ENCODE measurements at places on chromosomes 2 and 18.

- no peak for DNase-seq
These were observed 55.5 kb upstream of the EML6 start for GRCh38 chr2:54667726-54668650.

DNA sequence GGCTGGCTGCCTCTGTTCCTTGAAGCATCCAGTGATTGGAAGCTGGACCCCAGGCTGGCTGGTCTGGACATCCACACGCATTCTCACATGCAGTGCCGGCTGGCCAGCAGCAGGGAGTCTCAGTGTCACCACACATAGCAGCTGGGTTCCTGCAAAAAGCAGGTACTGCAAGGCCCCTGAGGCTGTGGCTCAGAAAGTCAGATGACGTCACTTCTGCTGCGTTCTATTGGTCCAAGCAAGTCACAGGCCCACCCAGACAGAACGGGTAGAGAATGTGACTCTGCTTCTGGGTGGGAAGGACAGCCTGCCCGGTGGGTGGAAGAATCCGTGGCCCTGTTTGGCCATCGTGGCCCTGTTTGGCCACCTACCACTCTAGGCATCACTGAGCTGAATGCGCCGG lies 51.3 kb upstream of the SPP2 start:
- no peak for DNase-seq

DNA sequence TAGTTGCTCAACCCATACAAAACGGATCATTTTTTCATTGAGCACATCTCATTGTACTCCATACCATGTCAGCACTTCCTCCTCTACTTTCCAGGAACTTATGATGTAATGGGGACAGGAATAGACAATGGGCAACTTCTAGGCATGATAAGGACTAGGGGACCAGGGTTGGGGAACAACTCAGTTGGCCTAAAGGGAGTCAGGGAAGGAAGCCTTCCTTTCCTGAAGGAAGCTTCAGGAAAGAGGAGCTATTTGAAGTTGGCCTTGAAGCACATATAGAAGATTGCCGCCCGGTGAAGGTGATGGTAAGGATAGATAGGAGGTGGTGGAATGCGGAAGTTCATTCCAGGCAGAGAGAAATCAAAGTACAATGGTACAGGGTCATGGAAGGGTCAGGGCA lies 283.9 kb downstream of the SLC8A1 start:
- no peak for DNase-seq

GRCh38 chr18:48835119-48835518 lies 115.6 kb downstream of the SMAD7 start:
- DNase-seq, result no peak

GRCh38 chr2:234797566-234798250 lies 154.1 kb upstream of the SH3BP4 start:
- DNase-seq, result no peak

DNA sequence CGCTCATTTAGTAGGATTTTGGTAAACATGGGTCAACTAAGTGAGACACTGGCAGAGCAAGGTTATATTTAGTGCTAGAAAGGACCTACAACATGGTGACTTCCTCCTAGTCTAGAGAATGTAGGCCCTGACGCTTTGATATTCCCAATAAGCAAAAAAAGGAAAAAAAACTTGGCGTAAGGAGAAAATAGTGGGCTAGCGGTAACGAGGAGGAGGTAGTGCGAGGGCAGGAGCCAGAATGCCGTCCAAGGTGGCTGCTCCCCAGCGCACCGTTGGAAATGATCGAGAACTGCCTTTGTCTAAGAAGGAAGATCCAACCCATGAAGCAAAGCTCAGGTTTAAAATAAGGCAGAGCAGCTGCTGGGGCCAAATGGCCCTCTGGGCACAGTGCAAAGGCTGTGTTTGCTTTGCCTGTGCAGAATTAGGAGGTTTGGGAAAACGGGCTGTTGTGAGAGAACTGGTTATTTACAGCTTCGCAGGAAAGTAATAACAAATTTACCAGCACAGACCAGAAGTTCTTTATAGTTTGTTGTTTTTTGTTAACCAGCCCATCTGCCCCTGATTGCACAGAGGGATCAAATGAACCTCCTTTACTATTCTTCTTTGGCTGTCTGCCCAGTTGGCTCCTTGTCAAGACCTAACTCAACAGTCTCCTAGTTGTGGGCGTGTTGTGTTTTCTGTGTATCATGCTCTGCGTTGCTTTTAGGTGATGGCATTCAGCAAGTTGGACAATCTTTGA lies 86.6 kb downstream of the ITGB1BP1 start:
- peak; percentile 92 for DNase-seq

DNA sequence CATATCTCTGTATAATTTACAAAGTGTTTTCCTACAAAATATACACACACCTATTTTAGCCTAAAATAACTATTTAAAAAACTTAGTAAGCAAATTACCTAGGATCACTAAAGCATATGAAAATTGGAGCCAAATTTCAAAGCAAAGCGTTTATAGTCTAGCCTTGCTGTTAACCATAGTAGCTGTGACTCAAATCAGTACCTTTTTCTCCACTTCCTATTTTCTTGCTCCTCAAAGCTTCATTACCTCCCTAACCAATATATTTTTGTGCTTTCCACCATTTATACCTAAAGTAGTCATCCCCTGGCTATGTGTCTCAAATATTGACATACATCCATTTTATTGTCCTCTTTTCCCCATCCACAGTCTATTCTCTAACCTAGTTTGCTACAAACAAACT lies 73.1 kb downstream of the ERBB4 start:
- no peak for DNase-seq

DNA sequence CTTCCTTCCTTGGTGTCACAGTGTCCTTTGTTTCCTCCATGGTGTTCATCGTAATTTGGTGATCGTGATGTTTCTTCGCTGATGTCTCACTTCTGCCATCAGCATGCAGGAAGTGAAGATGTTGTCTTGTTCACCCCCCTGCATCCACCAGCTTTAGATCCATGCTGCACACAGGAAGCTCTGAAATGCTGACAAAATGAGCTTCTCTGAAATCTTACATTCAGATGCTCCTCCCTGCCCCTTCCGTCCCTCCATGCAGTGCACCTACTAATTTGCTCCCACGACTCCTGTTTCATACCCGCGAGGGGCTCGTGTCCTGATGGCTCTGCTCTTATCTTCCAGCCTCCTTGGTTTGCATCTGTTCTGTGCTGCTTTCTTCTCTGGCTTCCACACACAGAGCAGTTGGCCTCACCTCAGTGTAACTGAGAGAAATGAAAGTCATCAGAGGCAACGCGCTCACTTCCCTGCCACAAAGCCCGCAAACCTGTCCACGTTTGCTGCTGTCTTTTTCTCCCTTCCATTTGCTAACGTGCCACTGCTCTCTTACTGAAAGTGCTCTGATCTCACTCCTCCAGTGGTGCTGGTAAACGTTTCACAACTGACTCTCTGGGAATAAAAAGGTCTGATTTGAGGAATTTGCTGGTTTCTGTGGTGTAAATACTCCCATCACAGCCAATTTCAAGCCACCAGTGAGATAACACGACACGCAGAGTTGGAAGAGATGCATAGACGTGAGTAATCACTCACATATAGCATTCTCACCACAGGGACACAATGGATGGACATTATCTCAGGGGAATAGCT lies 41.0 kb upstream of the MGAT4A start:
- no peak for DNase-seq

DNA sequence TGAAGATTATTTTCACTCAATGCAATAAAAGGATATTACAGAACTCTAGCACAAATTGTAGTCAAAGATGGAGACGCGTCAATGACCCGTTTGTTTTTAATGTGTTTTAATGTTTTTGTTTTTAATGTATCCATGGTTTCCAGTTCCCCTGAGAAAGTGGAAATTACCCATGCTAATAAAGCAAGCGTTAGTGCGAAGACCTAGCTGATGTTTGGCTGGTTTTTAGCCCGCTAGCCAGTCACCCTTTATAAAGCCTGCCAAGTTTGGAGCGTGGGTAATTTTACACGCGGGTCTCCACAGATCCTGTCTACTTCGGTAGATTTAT lies 430 bp upstream of the CHMP1B start:
- no peak for DNase-seq

DNA sequence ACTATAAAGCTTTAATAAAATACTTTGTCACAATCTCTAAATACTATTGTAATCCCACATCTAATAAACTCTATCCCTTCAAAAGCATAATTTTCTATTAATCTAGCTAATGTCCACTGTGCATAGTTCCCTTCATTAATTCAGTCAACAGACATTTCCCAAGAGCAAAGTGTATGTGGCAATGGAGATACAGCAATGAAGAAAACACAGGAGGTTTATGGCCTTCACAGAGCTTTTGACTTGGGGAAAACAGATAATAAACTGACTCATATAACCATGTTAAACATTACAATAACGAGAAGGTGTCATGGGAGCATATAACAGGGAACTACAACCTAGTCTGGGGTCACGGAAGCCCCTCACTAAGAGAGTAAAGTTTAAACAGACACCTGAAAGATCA lies 86.3 kb downstream of the SPIRE1 start:
- DNase-seq, result no peak

DNA sequence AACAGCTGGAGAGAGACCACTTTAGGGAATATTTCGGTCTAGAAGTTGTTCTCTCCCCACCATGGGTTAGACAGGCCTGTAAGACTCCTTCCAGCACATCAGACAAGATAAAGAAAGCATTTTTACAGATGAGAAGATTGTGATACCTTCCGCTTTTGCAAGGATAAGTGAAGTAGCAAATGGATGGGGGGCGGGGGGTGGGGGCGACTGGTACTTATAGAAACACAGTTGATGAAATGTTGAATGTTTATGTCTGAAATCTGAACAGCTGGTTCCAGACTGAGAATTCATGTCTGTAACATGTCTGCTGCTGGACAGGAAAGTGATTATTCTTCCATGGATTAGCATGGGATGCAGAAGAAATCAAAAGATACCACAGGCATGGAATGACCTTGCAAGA lies 90.5 kb upstream of the FN1 start:
- no peak for DNase-seq

DNA sequence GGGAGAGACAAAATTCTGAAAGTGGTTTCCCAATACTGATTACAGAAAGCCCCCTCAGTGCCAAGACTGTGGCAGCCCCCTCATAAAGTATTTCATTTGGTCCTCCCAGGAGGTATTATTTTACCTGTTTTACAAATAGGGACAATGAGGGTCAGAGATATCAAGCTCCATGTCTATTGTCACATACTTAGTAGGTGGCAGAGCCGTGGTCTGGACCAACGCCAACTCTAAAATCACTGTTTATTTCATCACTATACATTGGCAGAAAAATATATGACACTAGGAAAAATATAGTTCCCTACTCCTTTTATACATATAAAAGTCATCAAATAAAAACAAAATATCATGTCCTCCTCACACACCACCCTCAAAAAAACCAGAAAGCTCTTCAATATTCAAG lies 68.6 kb downstream of the DHRS9 start:
- DNase-seq, result no peak

- DNase-seq, result no peak
These were observed 894 bp downstream of the SMAD7 start for GRCh38 chr18:48949606-48950535.

DNA sequence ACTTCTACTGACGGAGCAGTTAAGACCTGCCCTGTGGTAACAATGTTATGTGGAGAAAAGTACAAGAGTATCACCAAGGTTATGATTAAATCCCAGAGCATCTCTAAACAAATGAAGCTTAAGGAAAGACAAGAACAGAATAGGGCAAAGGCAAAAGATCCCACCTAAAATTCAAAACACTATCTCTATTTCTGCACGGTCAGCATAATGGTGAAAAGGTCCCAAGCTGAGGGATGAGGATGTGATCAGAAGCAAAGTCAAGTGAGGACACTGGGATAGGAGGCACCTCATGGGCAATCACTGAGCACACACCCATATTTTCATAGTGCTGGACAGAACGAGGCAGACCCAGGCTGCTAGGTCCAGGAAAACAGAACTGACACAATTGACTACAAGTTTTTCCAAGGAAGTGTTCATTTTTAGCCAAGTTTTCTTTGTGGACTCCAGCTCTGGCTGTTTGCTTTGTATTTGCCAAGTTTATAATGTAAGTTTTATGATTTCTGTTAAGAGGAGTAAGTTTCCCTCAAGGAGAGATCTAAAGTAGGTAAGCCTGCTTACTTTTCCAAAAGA lies 77.8 kb downstream of the NCKAP5 start:
- DNase-seq, result no peak

DNA sequence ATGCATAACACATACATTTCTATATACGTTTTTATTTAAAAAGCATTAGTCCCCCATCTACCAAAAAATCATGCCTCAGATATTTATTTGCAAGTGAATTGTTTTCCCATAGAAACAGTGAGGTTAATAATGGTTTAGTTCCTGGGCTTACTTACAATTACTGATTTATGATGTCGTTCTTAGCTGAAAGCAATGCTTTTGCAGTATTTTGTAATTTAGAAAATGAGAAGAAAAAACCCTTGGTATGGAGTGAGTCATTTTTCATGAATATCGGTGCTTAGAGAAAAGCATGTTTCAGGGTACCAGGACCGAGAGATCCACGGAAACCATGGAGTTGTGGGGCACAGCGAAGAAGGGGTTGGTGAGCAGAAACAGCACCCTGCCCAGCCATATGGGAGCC lies 12.0 kb upstream of the CDK15 start:
- no peak for DNase-seq

- no peak for DNase-seq
These were observed 940 bp upstream of the BOLA3 start for GRCh38 chr2:74148457-74149246.

- DNase-seq, result no peak
These were observed 500.1 kb downstream of the ARHGAP15 start for GRCh38 chr2:143629340-143629739.

- DNase-seq, result no peak
These were observed 18.1 kb upstream of the ATOH8 start for GRCh38 chr2:85735691-85736090.

DNA sequence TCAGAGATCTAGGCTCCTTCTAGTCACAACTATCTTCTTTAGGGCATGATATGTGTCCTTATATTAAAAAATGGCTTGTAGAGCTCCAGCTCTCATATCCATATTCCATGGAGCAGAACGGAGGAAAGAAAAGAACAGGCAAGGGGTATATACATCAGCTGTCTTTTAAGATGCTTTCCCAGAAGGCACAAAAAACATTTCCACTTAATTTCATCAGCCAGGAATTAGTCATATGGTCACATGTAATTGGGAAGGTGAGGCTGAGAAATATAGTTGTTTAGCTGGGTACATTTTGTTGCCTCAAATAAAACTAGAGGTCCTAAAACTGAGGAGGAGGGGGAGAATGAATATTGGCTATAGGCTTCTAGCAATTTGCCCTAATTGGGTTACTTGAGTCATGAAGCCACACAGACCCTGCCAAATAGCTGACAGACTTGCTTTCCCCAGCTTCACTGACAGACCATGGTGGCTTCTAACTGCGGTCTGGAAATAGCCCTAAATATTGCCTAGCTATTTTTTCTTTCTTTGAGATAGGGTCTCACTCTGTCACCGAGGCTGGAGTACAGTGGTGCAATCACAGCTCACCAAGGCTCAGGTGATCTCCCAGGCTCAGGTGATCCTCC lies 20.0 kb downstream of the MAIP1 start:
- no peak for DNase-seq

DNA sequence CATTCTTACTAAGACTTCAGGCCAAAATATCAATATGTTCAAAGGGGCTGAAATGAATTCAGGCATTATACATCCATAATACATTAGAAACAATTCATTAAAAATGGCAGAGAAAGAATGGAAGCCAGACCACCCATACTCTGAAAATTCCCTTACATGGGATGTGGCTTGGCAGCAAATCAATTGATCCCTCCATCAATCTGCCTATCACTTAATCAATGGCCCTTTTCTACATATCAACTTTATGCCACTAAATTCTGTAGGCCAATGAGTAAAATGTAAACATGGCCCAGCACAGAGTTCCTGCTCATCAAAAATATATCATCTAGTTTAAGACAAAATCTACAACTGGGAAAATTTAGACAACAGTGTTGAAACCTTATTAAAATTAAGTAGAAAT lies 41.8 kb upstream of the SLC14A2 start:
- DNase-seq, result no peak

Data from NCI-H187 treated with DMSO at 0.1 percent for 48 hours (cell line).